Mesenteric fat pad (tissue), 1 donor: ENCODE measurements at places on chromosomes 2 and 18.

GRCh38 chr2:74552914-74553811 lies 579 bp downstream of the LOXL3 start:
- no peak for DNase-seq

DNA sequence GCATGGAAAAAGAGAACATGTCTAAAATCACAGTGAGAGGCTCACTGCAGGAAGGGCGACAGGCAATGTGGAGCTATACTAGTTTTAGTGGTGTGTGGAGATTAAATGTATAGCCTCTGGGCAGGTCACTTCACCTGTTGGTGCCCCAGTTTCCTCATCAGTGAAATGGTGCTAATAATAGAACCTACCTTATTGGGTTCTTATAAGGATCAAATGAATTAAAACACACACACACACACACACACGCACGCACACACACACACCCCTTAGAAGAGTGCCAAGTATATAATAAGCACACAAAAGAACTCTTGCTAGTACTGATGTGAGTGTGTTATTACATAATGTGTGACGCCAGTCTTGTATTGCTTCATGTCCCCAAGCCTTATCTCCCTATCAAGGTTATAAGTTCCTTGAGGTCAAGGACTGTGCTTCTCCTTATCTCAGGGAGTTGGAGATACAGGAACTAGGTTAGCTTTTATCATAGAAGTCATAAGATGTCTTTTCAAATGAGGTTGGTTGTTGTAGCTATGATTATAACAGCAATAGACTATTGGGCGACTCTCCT lies 98.0 kb upstream of the CXCR4 start:
- no peak for DNase-seq

DNA sequence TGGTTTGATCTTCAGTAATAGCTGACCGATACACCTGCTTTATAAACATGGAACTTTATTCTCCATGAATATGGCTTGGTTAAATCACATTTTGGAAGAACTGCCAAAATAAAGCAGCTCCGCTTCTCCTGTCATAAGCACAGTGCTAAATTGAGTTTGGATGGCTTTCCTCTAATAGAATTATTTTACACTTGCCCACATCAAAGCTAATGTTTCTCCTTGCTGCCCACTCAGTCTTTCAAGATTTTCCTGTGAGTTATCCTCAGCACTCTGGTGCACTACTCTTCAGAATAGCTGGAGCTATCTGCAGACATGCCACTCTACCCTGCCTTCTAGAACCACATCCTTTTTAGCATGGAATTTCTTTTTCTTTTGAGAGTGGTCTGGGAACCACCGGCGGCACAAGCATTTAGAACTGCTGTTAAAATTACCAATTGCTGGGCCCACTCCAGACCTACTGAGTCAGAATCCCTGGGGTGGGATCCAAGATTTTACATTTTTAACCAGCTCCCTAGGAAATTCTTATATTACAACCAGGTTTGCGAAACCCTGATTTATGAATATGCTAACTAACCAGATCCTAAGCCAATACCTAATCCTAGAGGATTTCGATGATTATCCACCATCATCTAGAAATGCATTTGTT lies 283.3 kb downstream of the AFF3 start:
- no peak for DNase-seq

DNA sequence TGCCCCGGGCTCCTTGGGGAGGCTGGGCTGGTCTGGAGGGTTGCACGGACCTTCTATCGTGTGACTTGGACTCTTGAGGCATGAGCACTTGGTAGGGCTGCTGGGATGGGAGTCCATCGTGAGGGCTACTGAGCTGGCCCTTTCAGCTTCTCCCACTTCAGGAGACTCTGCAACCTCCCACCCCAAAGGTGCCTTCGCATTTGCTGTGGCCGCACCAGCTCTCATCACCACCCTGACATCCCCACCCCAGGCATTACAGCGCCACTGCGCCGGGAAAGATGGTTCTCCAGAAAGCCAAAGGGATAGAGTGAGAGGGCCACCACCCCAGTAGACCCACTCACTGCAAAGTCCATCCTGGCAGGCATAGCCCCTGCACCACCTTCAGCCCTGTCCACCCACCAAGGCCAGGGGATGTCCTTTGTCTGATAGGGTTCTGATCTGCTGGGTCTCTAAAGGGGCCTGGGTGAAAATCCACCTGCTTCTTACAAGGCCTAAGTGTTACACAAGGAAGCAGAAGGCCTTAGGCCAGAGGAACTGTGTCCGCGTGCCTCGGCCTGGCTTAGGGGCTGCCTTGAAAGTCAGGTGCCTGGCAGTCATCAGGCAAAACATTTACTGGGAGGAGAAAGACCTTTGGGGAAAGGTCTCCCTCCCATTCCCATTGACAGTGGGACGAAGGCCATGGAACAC lies 5.1 kb downstream of the EHD3 start:
- peak; percentile 88 for DNase-seq

DNA sequence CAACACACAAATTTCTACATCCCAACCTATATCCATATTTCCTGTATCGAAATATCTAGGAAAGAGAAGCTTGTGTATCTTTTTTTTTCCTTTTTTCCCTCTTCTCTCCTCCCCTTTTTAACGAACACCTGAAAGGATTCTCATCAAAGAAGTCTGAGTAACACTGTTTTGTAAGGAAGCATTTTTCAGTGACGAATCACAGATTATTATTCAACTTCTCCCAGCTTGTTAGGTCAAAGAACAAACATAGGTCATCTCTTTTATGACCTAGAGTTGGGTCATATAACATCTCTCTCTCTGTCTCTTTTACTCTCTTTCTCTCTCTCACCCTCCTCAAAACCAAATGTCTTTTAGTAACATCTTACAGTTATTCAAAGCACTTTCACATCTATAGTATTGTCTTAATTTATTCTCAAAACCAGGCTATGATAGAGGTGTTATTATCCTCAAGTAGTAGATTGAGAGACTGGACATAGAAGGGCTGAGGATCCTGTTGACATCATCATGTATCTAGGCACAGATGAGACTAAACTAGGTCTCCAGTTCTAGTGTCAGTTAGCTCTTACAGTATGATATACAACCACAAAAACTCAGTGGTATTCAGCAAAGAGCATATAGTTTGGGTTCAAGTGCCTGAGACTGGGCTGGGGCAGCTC lies 80.1 kb upstream of the SPOPL start:
- no peak for DNase-seq

DNA sequence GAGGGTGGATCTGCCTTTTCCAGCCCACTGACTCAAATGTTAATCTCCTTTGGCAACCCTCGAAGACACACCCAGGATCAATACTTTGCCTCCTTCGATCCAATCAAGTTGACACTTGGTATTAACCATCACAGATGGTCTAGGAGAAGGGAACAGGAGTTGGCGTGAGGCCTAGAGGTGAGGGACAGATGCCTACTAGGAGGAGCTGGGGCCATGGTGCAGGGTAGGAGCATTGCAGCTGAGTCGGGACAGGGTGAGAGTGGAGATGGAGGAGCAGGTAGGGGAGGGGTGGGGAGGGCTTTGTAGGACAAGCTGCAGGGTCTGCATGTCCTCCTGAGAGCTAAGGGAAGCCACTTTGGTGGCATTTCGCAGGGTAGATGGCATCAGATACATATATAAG lies 140.0 kb downstream of the VAPA start:
- no peak for DNase-seq

GRCh38 chr2:56474412-56475158 lies 290.8 kb downstream of the CCDC85A start:
- no peak for DNase-seq

DNA sequence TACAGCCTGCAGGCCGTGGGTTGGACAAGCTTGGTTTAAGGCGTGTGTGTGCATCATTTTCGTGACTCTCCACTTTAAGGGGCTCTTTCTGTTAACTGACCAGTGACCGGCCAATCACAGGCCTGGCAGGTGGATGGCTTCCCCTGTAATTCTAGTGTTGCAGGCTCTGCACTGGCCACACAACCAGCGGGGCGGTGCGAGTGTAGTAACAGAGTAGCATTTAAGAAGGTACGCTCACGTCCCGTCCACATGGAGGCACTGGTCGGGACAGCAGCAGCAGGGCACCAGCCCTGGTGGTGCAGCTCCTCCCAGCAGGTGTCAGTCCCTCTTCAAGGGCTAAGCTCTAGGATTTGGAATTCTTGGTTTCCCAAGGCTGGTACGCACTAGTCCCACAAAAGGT lies 8.0 kb upstream of the ANO7 start:
- DNase-seq = no peak

DNA sequence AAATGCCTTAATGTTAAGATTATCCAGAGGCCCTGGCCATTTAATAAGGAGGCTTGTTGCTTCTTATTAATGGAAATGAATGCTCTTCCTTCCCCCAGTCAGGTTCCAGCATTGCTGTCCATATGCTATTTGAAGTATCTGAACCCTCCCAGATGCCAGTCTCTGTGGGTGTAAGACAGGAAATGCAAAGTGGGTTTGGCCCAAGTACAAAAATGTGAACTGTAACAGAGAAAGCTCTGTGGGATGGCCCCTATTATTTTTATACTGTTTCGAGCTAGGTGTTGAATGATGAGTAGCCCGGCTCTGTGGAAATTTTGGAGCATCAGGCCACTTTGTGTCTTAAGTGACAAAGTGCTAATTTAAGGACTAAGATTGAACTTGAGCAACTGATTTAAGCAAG lies 141.0 kb downstream of the UXS1 start:
- DNase-seq = no peak

GRCh38 chr2:96540136-96540535 lies 3.6 kb downstream of the ARID5A start:
- no peak for DNase-seq

- no peak for DNase-seq
These were observed 61.0 kb upstream of the IL1RL1 start for GRCh38 chr2:102250278-102250821.

DNA sequence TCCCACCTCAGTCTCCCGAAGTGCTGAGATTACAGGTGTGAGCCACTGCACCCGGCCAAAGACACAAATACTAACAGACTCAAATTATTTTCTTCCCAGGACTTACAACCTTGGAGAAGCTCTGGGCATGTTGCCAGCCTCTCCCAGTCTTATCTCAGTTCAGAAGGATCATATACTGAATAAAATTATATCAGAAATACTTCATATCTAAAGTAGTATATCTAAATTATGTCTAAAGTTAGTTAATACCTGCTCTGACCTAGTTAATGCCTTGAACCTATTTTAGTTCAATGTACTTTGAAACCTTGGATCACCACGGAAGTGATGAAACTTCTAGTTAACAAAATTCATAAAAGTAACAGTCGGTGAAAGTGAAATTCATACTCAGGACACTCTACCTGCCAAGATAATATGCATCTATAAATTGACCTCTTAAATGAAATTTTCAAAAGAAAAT lies 34.4 kb upstream of the CYBRD1 start:
- no peak for DNase-seq

GRCh38 chr2:29314816-29315571 lies 199.8 kb downstream of the CLIP4 start:
- no peak for DNase-seq

- DNase-seq = no peak
These were observed 122.5 kb downstream of the ASXL3 start for GRCh38 chr18:33700513-33700976.

- DNase-seq = no peak
These were observed 96.9 kb downstream of the CTAGE1 start for GRCh38 chr18:22320771-22321170.

DNA sequence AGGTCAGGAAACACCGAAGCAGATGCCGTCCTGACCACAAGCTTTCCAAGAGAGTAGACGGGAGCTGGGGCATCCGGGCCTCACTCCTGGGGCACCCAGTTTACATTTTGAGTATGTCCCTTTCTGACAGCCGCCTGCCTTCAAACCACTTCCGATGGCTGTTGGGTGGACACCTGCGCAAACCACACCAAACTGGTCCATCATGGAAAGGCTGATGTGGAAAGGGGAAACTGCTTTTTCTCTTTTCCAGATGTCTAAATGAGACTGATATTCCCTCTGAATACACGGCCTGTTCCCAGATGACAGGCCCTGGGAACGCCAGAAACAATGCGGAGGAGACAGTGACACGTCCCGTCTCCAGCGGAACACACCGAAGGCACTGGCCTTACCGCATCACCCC lies 290.0 kb upstream of the SALL3 start:
- peak; percentile 59 for DNase-seq

DNA sequence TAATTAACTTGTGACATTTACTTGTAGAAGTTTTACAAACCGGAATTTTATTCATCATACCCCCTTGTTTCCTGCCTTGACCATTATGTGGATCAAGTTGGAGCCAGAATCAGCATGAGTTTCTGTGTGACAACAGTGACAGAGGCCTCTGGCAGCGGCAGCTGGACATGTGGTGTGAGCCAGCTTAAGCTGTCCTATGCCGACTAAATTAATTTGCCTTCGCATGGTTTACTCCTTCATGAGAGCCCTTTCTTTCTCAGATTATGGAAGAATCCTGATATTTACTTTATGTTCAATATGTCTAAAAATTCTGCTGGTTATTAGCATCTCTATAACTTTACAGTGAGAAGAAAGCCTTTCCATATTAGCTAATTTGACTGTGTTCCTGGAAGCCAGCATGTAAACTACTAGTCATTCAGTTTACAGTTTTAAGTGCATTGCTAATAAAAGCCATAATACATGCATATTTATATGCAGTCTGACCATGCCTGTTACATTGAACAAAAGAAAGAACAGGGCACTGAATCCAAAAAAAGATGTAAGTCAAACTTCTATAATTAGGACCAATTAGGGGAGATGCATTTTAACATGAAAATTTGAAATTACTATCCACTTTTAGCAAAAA lies 495.8 kb upstream of the ACVR2A start:
- DNase-seq = no peak

DNA sequence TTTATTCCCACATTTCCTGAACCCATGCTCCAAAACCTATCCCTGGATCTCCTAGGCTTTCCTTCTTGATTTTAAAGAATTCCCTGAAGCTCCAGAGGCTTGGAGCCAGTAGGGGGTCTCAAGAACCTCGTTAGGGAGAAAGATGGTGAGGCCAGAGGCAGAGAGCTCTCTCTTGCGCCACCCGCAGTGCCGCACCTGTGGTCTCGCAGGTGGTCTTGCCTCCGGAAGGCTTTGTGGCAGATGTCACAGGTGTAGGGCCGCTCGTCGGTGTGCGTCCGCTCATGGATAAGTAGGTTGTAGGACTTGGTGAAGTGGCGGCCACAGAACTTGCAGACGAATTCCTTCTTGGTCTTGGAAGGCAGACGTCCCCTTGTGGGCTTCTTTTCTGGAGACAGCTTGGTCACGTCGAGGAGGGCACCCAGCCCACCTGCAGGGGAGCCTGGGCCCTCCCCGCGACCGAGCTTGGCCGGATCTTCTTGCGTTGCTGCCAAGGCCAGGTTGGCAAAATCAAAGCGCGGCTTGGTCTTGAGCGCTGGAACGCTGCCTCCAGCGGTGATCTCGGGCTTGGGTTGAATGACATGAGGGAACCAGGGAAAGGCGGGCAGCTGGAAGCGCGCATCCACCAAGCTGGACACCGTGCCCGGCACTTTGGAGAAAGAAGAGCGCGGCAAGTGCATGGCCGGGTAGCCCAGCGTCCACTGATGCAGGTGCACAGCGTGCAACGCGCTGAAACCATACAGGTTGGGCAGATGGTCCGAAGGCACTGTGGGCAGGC lies 5.3 kb downstream of the OSR1 start:
- DNase-seq = no peak
